Tongue (tissue), 3 donors: ENCODE measurements at places on chromosomes 1 and 21.

DNA sequence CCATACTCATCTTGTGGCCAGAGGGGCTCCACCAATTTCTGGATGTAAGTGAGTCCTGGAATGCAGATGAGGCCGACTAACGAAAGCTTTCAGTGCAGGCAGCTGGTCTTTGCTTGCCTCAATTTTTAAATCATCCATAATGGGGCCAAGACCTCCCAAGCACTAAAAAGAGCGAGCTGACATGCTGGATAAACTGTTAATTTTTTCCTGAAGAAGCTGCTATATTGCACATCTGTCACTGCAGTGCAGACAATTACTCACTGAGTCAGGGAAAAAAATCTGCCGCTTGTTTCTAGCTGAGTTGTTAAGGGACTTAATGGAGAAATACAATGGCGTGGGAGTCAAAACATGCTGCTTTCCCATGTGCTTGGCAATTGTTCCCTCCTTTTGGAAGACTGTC, 205.5 kb downstream of the GPATCH2 start:
- peak; percentile 74 for DNase-seq

GRCh38 chr21:31869750-31870149, 3.1 kb upstream of the HUNK start:
- peak; percentile 66 for DNase-seq

GRCh38 chr1:160789051-160789701, 6.8 kb upstream of the LY9 start:
- no peak for DNase-seq

- peak; percentile 23 for DNase-seq
Measured at GRCh38 chr1:25173809-25174340, 58.4 kb downstream of the SYF2 start.
